ENCODE measurements at places on chromosomes 3 and 15.
A peak's percentile ranks its signal among the peaks of the same experiment; 100 is the strongest.

GRCh38 chr15:47870956-47871625, 153.8 kb downstream of the SEMA6D start:
- DNase-seq = no peak

GRCh38 chr3:123376451-123377242, 72.2 kb downstream of the ADCY5 start:
- DNase-seq = no peak

- DNase-seq = peak; percentile 14
Measured at GRCh38 chr15:75843678-75844581, 683 bp downstream of the UBE2Q2 start.

DNA sequence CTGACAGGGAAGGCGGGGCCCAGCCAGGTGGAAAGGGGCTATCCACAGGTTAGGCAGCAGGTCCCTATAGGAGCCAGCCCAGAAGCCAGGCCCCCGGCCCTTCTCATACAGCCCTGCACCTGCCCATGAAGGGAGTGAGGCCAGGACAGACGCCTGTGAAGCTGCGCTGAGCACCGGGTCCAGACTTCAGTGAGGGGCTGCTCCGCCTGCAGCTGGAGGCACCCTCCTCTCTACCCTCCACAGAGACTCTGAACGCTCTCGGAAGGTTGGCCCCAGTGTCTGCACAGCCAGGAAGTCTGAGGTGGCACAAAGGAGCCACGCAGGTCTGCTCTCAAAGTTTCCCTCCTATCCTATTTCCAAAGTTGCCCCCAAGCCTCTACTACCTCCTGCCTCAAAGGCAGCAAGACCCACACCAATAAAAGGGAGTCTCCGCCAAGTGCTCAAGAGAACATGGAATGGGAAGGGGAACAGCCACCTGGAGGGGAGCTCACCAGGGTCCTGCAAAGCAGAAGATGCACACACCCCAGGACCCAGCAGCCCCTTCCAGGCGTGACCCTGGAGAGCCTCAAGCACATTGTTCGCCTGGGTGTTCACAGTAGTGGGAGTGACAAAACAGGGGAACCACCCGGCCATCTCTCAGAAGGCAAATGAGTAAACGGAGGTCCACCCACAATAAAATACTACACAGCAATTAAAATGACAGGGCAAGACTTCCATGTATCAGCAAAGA, 19.5 kb downstream of the XXYLT1 start:
- DNase-seq = peak; percentile 11

GRCh38 chr15:66578286-66578875, 12.6 kb upstream of the LCTL start:
- no peak for DNase-seq

- no peak for DNase-seq
Measured at GRCh38 chr3:151896246-151897012, 23.0 kb downstream of the SUCNR1 start.

GRCh38 chr15:87716422-87716821, 540.1 kb downstream of the NTRK3 start:
- DNase-seq = no peak

DNA sequence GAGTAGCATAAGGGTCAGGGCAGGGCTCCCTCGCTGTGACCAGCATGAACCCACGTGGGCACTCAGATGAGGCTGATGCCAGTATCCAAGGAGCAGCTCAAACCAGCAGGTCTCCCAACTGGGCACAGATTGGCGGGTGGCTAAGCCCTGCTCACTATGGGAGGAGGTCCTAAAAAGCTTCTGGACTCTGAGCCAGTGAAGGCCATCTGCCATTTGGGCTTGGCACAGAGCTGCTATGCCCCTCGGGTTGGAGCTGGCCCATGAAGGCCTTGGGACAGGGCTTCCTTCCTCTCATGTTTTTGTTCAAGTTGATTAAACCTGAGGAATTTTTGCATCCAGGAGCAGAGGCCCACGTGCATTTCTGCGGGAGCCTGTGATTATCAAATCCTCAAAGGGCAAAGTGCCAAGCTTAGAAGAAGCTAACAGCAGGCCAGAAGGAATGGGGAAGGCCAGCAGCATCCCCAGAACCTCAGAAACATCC, 4.3 kb upstream of the STRA6 start:
- no peak for DNase-seq

DNA sequence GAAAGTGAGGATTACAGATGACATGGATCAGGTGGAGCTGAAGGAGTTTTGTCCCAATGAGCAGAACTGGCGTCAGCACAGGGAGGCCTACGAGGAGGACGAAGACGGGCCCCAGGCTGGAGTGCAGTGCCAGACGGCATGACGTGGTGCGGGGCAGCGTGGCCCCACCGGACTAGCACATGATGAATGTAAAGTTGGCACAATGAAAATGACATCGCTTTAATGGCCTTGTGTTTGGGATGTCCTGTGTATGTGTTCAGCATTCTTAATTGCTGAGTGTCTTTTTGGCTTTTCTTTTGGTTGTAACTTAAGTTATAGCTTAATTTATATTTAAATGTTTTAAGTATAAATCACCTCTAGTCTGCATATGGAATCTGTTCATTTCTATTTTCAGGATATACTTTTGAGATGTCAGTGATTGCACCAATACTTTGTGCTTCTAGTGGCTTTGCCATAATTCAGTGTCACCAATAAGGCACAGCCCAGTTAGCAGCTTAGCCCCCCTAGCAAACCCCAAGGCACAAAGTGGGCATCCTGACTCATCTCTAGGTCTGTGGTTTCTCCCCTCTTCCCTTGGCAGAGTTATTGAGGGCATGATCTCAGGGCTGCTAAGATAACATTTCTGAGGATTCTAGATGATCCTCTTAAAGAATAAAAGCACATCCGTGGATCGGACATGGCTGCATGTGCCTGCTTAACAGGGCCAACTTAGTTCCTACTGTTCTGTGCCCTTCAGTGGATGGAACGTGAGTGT, 16.1 kb downstream of the DNAJA4 start:
- DNase-seq = no peak

- no peak for DNase-seq
Measured at GRCh38 chr3:46713898-46714552, 3.6 kb downstream of the PRSS50 start.

GRCh38 chr3:138381413-138381901, 33.1 kb downstream of the MRAS start:
- no peak for DNase-seq

- no peak for DNase-seq
Measured at GRCh38 chr3:45016916-45017315, 9.2 kb upstream of the CLEC3B start.

- no peak for DNase-seq
Measured at GRCh38 chr3:149585401-149585726, 72.5 kb downstream of the WWTR1 start.

- no peak for DNase-seq
Measured at GRCh38 chr15:89129123-89129815, 41.0 kb downstream of the ABHD2 start.

DNA sequence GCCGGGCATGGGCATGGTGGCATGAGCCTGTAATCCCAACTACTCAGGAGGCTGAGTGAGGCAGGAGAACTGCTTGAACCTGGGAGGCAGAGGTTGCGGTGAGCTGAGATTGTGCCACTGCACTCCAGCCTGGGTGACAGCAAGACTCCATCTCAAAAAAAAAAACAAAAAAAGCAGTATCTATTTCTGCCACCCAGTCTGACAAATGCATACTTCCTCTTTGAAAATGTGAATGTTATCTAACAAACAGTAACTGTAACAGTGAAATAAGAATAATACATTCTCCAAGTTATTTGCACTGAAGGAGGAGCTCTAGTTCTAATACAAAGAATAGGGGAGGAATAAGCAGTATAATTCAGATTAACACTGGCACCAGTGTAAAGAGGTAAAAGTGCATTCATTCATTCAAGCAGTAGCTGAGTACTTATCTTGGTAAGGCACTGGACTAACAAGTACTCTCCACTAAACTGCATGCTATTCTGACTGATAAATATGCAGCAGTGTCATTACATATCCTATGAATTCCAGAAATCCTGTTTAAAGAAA, 12.9 kb downstream of the VPS13C start:
- DNase-seq = no peak

DNA sequence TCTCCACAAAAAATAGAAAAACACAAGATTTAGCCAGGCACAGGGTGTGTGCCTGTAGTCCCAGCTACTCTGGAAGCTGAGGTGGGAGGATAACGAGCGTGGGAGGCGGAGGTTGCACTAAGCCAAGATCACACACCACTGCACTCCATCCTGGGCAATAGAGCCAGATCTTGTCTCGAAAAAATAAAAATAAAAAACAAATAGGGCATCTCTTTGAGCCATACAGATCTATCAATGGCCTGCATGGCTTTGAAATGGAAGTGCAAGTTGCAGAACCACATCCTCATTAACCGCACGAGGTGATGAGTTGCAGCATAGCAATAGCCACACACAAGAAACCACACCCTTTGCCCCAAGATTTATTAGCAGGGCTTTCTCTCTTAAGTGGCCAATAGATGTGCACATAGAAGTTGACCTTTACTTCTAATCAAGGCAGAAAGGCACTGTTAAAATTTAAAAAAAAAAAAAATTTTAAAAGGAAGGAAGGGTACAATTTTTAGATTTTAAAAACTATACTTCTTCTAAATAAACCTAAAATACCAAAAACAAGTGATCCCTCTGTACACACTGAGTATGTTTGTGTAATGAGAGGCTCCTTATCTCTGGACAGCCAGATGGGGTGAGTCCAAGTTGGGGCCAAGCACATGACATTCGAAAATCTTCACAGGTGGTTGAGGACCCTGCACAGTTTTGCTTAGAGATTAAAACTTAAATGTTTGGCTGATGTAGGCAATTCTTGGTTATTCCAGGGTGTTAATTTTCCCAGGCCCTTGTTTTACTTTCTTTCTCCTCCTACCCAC, 53.4 kb downstream of the FILIP1L start:
- no peak for DNase-seq

GRCh38 chr15:74213858-74214284, 11.3 kb upstream of the STRA6 start:
- no peak for DNase-seq

GRCh38 chr3:192826214-192827006, 91.2 kb downstream of the MB21D2 start:
- no peak for DNase-seq

GRCh38 chr3:139423232-139423631, 33.8 kb upstream of the COPB2 start:
- no peak for DNase-seq

- no peak for DNase-seq
Measured at GRCh38 chr3:34582055-34582454, 783.6 kb downstream of the PDCD6IP start.

DNA sequence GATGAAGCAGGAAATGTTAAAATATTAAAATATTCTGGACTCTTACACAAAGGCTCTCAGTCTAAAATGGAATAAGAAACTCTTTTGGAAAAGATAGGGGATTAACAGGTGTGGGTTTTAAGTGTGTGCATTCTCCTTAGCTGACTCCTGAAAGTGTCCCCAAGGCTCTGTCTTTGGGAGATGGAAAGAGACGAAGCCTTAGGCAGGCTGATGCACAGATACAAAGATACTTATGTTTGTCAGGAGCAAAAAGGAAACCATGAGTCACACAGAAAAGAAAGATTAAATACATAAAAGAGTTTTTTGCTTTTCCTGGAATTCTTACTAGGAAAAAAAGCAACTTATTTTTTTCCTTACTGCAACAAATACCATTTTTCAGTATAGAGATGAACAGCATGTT, 23.8 kb upstream of the ABI3BP start:
- no peak for DNase-seq

DNA sequence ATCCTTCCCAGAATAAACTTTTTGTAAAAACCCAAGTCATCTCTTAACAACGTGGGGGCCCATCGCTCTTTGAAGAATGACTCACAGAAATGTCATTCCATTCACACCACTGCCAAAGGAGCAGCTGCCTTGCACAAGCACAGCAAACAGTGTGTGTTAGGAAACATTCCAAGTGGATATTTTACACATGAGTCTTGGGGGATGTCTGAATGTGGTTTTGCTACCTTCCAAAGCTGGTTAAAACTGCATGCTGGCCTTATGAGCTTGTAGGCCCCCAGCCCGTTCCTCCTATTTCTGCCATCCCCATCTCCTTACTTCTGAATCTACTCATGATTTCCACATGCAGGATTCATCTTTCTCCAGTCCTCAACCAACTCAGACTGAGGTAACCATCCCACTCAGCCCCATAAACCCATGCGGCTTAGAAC, 130.8 kb downstream of the CPNE4 start:
- no peak for DNase-seq

GRCh38 chr15:28021281-28022039, 77.7 kb downstream of the OCA2 start:
- no peak for DNase-seq

- DNase-seq = no peak
Measured at GRCh38 chr3:193297421-193297820, 56.4 kb downstream of the PLAAT1 start.

- DNase-seq = no peak
Measured at GRCh38 chr3:34742151-34742550, 897.2 kb upstream of the ARPP21 start.

DNA sequence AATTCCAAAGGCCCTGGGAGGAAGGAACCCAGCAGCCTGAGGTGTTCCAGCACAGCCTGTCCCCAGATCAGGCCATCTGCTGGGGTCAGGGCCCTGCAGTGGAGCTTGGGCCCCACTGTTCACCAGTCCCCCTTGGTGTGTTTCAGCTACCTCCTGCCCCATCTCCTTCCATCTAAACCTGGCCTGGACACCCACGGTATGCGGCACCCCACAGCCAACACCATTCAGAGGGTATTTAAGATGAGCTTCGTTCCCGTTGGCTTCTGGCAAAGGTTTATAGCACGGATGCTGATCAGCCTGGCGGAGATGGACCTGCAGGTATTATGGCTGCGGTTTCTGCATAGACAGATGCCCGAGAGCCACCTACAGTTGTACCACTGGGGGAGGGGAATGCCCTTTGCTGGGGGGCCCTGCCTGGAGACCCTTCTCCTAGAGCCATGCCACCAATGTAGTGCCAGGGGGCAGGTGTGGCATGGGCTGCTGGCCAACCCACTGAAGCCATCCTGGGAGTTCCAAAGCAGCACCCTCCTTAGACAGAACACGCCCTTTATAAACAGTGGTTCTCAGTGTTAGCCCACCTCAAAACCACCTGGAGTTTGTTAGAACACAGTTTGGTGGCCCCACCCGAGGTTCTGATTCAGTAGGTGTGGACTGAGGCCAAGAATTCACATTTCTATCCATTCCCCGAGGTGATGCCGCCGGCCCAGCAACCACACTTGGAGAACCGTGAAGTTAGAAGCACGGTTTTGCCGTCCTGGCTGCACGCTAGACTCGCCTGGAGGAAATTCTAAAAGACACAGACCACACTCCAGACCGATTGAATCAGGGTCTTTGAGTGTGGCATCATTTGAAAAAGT, 126.9 kb downstream of the LRRK1 start:
- DNase-seq = no peak

All from stimulated activated CD8-positive, alpha-beta memory T cell treated with anti-CD3 and anti-CD28 coated beads, Interleukin-7, amount 100 ng/mL, for 48 hours (primary cell).